ENCODE measurements at places on chromosomes 6 and 20.

GRCh38 chr6:149320796-149321195 lies 3.3 kb downstream of the TAB2 start:
- no peak for DNase-seq

DNA sequence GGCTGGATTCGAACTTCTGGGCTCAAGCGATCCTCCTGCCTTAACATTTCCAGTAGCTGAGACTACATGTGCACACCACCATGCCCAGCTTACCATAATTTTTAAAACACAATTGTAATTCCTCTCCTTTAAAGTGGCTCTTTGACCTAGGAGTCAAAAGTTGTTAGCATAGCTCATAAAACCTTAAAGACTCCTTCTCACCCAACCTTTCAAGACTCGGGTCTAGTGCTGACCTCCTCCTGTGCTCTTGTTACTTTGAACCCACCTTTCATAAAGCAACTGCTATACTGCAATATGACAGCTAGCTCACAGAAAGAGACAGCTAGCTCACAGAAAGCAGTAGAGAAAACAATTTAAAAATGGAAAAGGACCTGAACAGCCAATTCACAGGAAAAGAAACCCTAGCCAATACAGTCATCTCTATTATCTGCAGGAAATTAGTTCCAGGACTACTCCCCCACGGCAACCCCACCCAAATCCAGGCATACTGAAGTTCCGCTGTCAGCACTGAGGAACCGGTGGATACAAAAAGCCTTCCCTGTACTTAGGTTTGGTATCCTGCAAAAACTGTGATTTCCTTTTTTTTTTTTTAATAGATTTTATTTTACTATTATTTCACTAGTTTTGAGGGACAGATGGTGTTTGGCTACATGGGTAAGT lies 20.3 kb downstream of the SSR1 start:
- DNase-seq = no peak

- DNase-seq = no peak
Measured at GRCh38 chr6:1624851-1625781, 15.4 kb downstream of the FOXC1 start.

GRCh38 chr6:132471787-132472186 lies 41.1 kb downstream of the STX7 start:
- DNase-seq = no peak

DNA sequence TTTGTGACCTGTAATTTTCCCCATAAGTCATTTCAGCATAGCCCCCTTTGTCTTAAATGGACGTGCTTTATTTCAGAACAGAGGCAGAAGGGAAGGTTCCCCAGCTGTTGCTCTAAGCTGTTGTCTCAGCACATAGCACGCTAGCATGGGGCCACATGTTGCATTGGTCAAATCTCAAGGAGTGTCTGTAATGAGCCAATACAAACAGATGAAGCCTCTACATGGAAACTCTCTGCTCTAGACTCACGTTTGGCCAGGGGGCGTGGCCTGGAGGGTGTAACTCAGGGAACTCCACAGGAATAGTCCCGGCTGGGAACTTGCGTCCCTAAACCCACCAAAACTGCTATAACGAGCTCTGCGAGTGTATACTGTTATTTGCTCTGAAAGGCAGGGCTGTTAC lies 35.2 kb upstream of the SLC22A2 start:
- no peak for DNase-seq

DNA sequence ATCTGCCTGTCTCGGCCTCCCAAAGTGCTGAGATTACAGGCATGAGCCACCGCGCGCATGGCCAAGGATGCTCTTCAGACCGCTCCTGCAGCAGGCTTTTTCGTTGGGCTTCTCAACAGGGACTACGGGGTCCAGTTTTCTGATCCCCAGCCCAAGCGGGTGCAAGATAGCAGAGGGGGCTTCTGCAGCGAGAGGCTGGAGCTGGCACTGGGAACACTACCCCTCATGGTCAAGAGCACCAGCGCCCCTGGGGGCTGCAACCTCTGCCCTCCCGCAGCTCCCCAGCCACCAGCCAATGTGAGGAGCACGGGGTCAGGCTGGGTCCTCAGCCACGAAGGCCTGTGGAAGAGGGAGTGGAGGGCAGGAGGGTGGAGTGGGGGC lies 6.0 kb downstream of the CTSZ start:
- DNase-seq = no peak

- peak; percentile 60 for DNase-seq
Measured at GRCh38 chr6:122610690-122611455, 668 bp downstream of the PKIB start.

DNA sequence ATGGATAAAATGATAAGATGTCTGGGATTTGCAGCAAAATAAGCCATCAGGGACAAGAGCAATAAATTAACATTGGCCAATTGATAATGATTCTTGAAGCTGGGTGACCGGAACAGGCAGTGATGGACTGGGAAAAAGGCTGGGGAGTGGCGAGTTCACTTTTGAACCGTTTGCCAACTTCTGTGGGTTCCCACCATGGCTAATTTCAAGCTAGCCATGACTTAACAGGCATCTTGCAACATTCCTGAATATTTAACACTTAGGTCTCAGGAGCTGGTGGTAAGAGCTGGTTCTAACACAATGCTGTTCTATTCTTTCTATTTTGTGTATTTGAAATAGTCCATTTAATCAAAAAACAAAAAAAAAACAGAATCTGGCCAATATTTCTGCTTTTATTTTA lies 37.6 kb upstream of the CD83 start:
- DNase-seq = no peak

DNA sequence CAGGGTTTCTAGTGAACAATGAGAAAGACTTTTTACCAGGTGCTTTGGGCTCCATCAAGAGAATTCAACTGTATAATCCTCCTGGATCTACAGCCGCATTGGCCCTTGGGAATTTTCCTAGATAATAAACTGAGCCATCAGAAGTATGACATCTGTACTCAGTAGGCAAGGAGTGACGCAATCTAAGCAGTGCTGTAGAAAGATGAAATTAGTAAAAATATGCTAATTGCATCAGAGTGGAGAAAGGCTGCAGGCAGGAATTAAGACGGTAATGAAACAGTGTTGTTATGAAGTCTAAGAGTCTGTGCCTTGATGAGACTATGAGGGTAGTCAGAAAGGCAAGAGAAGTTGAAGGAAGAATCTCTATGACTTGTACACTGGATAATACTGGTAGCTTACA lies 507.9 kb upstream of the SOX4 start:
- DNase-seq = no peak

- no peak for DNase-seq
Measured at GRCh38 chr6:97049253-97050011, 124.9 kb downstream of the KLHL32 start.

- no peak for DNase-seq
Measured at GRCh38 chr6:68087399-68088133, 547.5 kb upstream of the ADGRB3 start.

GRCh38 chr6:64146876-64147275 lies 511.3 kb downstream of the PHF3 start:
- no peak for DNase-seq

DNA sequence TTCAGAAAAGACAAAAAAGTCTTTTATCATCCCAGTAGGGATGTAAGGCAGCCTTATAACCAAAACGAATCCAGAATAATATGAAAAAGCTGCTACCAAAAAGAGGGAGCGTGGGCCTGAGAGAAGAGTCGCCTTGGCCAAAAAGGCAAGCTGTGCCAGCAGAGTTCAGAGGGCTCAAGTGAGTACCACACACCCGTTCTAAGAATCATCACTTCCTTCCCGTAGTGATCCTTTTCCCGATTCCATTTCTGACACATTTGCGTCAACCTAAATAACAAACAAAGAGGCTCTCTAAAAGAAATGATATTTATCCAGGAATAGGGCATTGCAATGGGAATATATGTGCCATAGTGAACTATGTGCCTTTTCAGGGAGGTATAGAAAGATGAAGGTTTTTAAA lies 3.8 kb upstream of the TMEM181 start:
- no peak for DNase-seq

DNA sequence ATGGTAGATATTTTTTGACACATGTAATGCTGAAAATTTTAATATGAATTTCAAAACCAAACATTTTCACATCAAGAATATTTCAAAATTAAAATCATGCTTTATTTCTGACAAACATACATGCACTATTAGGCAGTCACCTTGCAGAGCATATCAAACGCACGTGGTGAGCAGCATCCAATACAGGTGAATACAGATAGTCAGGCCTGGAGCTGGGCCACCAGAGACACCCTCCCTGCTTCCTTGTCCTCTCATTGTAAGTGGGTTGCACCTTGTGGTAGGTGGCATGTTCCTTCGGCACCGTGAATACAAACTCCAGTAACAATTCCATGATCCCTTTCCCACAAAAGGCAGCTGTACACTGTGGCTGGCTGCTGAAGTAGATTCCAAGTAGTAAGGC lies 8.9 kb downstream of the REV3L start:
- no peak for DNase-seq

- DNase-seq = no peak
Measured at GRCh38 chr6:11386726-11387125, 150.8 kb upstream of the TMEM170B start.

DNA sequence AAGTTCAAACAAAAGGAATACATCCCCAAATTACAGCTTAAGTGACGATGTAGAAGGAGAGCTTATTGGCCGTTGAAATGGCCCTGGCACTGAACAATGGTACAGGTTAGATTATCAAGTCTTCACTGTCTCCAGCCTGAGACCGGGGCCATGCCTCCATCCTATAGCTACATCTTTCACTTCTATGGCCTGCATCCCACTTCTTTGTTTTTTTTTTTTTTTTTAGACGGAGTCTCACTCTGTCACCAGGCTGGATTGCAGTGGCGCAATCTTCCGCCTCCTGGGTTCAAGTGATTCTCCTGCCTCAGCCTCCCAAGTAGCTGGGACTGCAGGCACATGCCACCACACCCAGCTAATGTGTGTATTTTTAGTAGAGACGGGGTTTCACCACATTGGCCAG lies 464.6 kb downstream of the CDH26 start:
- no peak for DNase-seq

DNA sequence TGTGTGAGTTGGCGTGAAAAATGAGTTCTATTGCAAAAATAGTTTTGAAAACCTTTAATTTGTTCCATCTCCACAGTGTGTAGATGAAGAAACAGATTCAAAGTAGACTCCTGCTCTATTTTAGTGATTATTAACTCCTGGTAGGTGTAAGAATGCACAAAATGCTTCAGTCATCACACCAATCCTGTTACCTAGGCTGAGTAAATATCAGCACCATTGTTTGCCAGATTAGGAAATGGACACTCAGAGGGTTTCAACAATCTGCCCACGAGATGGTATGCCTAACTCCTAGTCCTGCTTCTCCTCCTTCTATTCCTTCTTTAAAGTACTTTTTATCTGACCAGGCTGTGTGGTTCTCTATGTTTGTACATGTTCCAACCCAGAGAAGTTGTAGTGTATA lies 108.9 kb upstream of the AHI1 start:
- no peak for DNase-seq

DNA sequence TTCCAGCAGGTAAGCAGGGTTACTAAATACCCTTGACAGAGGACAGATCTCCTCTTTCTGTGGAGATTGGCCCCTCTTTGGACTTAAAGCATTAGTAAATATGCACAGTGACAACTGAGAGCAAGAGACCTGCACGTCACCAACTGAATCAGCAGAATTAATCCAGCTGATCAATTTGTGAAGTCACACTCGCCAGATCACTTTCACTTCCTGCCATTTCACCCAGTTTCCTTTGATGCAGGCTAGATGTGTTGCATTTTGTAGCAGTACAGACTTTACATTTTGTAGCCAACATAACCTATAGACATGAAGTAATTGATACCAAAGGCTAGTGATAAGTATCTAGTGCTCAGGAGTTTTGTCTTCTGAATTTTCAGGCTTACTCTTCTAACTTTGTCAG lies 11.9 kb downstream of the SYNE1 start:
- no peak for DNase-seq

GRCh38 chr20:33177866-33178265 lies 9.9 kb downstream of the BPIFA2 start:
- no peak for DNase-seq

GRCh38 chr6:63634630-63635029 lies 972 bp upstream of the PHF3 start:
- no peak for DNase-seq

DNA sequence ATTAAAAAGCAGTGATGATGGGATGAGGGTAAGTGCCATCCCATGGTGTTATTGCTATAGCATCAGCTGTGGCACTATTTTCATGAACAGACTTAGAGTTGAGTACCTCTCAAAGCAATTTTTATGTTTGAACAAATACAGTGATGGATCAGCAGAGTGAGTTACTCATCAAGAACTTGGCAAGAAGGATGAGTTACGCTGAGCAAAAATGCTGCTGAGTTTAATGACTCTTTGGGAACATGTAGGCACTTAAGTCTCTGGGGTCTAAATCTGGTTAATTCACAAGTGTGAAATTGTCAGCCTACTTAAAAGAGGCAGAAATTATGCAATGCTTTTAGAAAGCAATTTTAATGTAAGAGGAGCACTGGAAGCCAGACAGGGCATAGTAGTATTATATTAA lies 78.5 kb upstream of the AHI1 start:
- no peak for DNase-seq

GRCh38 chr6:107956586-107957307 lies 1.3 kb downstream of the SEC63 start:
- no peak for DNase-seq

All from cerebellar nuclear complex (tissue), 1 donor.